Hippocampal formation (tissue), 2 donors: ENCODE measurements at places on chromosomes 4 and X.

GRCh38 chr4:144495944-144496343, 150.0 kb upstream of the HHIP start:
- DNase-seq: no peak

- no peak for DNase-seq
These were observed 174.5 kb downstream of the AASDH start for GRCh38 chr4:56212774-56213173.

GRCh38 chrX:129875669-129876068, 30.3 kb upstream of the UTP14A start:
- no peak for DNase-seq

DNA sequence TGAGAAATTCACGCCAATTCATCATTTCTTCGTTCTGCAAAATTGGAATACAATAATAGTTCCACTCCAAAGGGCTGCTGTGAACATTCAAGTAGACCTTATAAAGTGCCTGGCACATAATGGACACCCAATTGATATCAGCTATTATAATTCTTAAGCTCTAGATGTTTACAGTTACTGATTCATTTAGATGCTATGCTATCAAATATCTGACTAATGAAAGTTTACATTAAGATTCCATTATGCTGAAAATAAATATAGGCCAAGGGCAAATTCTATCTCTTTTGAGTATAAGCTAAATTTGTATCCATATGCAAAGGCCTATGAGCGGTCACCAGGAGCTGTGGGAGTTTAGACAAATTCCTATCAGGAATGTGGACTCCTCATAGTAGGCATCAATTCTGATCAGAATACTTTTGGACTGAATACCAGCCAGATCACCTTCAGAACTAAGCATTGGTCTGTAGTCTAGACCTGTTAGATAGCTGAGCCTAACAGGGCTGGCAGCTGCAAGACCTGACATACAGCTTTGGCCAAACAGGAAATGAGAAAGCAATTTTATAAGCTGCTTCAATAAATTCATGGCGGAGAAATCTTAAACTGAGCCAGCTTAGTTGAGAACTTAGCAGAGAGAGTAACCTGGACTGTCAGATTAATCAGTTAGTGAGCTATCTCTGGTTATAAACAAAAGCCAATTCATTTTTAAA, 384.3 kb upstream of the ACTRT1 start:
- DNase-seq: no peak

DNA sequence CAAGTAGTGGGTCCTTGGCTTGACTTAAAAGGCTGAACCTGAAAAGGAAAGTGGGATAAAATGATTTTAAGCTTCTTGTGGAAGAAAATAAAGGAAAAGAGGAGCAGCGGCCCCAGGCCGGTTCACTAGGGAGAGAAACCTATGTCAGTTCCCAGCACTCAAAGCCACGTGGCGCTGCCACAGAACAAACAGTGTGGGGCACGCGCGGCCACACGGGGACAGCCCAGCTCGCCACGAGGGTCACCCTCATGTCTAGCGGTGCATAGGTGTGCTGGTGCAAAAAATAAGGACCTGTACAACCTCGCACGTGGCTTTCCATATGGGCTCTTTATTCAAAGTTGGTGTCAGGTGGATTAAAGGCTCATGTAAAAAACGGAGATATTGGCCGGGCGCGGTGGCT, 17.1 kb downstream of the MSANTD1 start:
- no peak for DNase-seq

- no peak for DNase-seq
These were observed 159.5 kb downstream of the PPP3CA start for GRCh38 chr4:101187841-101188240.

GRCh38 chrX:153556767-153557166, 39.3 kb downstream of the ATP2B3 start:
- DNase-seq: no peak

DNA sequence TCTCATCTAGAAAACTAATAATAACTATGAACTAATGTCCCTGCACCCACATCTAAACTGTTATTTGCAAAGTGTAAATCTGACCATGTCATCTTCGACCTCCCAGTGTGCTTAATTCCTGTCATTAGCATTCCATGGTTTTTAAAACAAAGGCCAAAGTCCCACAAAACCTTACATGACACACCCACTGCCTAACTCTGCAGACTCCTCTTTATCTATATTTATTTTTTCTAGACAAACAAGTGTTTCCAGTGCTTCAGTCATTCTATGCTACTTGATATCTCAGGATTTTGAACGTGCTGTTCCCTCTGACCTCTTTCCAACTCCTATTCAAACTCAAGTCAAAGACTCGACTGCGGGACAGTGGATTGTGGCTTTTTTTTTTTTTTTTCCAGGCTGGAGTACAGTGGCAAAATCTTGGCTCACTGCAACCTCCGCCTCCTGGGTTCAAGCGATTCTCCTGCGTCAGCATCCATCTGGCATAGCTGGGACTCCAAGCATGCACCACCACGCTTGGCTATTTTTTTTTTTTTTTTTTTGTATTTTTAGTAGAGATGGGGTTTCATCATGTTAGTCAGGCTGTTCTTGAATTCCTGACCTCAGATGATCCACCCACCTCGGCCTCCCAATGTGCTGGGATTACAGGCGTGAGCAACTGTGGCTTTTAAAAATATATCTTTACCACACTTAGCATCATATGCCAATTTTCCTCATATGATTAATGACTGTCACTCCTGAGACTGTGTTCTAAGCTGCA, 1511.0 kb downstream of the ARAP2 start:
- DNase-seq: no peak

DNA sequence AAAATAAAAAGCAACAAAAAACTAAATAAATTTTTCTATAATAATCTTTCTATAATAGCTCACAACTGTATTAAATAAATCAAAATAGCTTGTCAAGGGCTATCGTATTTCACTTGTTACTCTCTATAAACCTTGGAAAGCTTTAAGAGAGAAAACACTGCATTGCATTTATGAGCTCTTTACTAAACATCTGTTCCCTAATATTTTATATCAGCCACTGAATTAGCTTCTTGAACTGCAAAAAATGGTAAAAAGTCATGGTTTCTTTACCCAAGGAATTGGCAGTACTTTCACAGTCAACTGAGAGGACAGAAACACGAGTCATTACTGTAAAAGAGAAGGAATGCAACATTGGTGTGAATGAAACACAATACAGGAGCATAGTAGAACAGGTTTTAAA, 671.2 kb downstream of the PCDH18 start:
- DNase-seq: no peak

DNA sequence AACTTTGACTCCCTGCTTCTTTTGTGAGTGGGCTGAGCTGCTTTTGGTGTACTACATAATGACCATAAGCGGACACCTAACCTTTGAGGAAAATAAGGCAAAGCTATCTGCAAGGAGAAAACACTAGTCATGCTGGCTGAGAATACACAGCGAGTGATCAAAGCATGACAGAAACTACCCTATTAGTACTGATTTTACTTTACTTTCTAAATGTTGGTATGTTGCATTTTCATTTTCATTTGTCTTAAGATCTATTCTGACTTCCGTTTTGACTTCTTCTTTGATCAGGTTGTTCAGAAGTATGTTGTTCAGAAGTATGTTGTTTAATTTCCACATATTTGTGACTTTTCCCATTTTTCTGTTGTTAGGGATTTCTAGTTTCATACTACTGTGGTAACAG, 361.1 kb downstream of the TRAM1L1 start:
- no peak for DNase-seq

DNA sequence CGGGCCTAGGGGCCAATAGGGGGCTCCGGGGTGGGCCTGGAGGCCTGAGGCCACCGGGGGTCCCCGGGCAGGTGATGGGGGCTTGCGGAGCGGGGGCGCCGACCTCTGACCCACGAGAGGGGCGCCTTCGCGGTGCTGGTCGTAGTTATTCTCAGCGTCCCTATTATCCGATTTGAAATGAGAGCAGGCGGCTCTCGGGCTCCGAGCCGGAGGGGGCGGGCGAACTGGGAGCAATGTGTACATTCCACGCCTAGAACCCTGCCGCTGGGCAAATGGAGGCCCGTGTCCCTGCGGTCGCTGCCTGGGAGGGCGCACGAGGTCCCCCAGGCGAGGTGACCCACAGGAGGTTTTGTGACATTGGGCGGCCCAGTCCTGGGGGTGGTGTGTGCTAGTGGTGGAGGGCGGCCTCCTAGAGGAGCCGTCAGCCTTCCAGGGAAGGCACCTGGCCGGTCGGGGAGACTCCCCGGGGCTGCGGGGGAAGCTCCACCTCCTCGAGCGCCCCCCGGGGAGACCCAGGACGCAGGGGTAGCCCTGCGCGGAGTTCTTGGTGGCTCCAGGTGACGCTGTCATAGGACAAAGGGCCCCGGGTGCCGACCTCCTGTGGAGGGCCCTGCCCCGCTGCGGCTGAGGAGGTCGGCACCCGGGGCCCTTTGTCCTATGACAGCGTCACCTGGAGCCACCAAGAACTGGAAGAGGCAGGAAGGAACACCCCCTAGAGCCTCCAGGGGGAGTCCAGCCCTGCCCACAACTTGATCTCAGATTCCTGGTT, 102.6 kb upstream of the PRKX start:
- no peak for DNase-seq

DNA sequence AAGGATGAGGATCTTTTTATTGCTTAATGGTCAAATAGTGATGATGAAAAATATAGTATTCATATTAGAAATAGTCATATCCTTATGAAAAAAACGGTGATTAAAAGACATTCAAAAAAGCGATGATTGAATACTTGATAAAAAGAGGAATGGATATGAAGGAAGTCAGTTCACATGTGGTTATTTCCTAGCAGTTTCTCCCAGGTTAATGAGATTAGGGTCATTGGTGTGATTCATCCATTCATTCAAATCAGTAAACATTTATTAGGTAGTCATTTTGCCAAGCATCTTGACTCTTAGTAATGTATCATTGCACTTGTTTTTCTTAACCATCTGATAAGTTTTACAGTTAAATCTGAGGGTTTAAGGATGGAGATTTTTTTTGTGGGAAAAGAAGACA, 294.1 kb downstream of the ARHGAP24 start:
- no peak for DNase-seq

DNA sequence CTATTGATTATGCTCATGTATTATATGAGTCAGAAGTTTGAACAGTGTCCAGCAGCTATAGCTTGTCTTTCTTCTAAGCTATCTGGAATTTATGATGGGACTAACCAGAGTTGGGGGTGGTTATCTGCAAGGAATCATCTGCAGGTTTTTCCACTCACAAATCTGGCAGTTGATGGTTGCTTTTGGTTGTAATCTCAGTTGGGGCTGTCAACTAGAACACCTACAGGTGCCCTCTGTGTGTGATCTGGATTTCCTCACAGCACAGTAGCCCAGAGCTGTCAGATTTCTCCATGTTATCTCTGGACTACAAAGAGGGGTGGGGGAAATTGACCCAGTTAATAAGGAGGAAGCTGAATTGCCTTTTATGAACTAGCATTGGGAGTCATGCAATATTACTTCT, 51.4 kb upstream of the MAP9 start:
- DNase-seq: no peak

DNA sequence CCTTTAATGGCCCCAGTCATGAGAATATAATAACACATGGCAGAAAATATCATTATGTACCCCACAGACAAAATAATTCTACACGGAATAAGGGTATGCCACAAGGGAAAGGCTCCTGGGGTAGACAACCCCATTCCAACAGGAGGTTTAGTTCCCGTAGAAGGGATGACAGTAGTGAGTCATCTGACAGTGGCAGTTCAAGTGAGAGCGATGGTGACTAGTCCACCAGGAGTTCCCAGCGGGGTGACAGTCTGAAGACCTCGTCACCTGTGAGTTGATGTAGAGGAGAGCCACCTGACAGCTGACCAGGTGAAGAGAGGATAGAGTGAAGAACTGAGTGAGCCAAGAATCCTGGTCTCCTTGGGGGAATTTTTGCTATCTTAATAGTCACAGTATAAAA, 13.5 kb downstream of the MEPE start:
- no peak for DNase-seq

DNA sequence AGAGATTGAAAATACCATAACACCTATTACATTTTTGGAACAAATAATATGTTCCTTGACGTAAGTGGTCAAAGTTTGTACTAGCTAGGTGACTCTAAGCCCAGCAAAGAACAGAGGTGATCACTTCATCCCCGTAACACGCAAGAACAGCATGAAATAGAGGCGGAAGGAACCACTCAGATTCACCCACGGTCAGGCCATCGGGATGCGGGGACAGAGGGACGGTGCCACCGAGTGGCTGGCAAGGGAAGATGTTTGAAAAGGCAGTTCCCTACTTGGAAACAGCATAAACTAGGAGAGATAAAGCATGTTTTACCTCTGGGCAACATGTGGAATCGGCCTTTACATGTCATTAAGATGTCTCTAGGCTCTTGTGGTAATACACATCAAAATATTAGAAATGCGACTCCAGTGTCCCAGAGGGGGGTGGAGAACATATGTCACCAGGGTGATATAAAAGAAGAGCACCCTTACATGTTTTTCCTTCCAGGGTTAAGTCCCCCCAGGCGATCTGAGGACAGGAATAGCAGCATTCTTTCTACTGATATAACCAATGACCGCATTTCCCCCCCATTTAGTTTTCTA, 84.0 kb downstream of the PHKA2 start:
- no peak for DNase-seq

- no peak for DNase-seq
These were observed 20.3 kb downstream of the PLRG1 start for GRCh38 chr4:154529728-154530519.

DNA sequence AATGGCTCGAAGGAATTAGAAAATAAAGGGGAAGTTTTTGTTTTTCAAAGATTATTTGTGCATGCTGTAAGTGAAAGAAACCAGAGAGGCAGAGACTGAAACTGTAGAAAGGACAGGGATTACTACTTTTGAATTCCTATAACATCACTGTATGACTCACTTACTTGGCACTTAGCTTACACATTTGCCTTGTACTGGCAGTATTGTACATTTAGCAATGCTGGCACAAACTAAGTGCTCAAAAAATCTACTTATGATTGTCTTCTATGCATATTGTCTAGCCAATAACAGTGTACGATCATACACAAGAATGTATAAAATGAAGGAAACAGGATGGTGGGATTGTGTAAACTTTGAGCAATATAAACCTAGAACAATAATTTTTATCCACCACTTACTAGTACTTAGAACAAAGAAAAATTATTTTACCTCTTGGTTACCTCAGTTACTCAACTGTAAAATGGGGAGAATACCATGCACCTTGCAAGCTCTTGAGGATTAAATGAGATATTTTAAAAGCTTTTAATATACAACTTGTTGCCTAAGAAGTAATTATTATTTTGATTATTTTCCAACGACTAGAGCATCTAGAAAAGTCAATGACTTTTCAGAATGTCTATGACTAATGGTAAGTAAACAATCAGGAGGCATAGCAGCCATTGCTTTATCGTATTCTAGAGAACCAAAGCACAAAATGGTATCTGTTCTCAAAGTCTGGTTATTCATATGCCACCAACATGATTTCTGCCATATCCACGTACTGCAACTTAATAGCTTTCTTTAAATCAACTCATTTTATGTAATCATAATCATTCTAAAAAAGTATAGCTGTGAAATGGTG, 4.7 kb downstream of the FAM120C start:
- no peak for DNase-seq
